OCI-M1 (cell line): ENCODE measurements at places on chromosomes 13 and 19.

- DNase-seq: peak; percentile 36
Observed at GRCh38 chr19:34363094-34363493, 1.9 kb upstream of the GPI start.

GRCh38 chr13:78680115-78680561 is 21.2 kb upstream of the OBI1 start:
- DNase-seq: no peak

DNA sequence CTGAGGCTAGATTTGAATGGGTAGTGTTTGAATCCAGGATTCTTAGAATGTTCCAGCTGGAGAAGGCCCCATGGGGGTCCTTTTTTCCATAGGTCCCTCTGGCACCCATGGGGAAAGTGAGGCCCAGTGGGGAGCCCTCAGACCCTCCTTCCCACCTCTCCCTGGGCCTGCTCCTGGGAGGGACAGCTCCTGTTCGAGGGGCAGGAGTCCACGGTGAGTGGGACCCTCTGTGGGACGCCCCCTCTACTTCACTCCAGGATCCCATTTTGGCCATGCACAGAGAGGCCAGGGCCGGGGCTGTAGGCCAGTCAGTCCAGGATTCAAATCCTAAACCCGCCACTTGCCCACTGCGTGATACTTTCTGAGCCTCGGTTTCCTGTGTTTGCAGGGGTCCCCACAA is 7.6 kb downstream of the MEF2B start:
- no peak for DNase-seq

DNA sequence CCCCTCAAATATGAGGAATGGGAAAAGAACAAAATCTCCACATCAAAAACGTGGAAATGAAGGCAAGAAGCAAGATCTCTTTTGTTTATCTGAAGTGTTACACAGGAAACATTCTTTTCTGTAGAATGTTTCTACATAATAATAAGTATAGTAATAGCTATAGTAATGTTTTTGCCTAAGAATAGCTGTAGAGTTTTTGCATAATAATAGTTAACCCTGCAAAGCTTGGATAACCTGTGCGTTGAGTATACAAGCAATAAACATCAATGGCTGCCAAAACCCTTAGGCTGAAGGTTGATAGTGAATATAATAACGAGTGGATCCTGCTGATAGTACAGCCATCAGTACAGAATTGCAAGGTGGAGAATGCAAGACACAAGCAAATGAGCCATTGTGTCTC is 11.1 kb upstream of the LILRA5 start:
- DNase-seq: no peak

- no peak for DNase-seq
Observed at GRCh38 chr13:40333226-40333625, 333.2 kb downstream of the FOXO1 start.

- DNase-seq: peak; percentile 18
Observed at GRCh38 chr13:25371158-25371874, 458 bp upstream of the ATP8A2 start.

DNA sequence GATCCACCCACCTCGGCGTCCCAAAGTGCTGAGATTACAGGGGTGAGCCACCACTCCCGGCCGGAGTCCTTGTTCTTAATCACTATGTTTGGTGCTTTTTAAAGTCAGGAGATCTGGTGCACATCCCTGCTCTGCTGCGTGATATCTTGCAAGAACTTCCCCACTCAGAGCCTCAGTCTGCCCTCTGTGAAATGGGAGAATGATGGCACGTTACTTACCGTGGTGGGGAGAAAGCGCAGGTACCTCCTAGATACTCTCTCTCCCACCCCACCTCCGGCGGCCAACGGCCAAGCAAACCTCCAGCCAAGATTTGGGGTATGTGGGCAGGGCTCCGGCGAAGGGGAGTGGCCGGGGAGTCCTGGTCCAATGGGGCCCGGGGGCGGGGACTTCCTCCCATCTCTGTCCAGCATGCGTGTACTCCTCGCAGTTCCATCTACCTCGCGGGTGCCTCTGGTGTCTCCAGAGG is at the start of gene RYR1:
Gene RYR1, plus strand, starts transcription at position 424 of the 466 bp plus-strand sequence. CDS start 139 bp downstream, outside the sequence.
- peak; percentile 16 for DNase-seq

- DNase-seq: no peak
Observed at GRCh38 chr13:107118506-107118905, 550.6 kb upstream of the ARGLU1 start.

- peak; percentile 92 for DNase-seq
Observed at GRCh38 chr19:1040476-1041271, 767 bp downstream of the ABCA7 start.

GRCh38 chr19:30304540-30304939 is 67.6 kb upstream of the ZNF536 start:
- DNase-seq: no peak

DNA sequence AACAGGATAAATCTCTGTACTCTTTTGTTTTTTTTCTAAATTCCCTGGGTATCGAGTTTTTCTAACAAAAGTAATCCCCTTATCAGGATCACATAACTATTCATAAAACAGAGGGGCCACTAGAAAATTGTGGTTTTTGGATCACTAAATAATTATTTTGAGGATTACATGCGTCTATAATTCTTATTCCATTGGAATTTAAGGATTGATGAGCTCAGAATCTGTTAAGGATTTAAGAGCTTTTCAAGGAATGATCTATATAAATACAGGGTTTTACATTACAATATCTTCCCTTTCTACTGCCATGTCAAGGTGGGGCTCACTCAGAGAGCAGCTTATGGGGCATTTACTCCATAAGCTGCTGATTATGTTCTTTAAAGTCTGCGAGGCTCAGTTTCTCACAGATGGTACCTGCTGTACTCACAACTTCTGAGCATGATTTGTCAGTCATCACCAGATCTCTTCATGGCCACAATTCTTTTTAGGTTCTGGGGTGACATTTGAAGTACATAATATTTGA is 449.8 kb downstream of the PCDH17 start:
- DNase-seq: no peak

- no peak for DNase-seq
Observed at GRCh38 chr19:34313188-34313587, 51.8 kb upstream of the GPI start.

DNA sequence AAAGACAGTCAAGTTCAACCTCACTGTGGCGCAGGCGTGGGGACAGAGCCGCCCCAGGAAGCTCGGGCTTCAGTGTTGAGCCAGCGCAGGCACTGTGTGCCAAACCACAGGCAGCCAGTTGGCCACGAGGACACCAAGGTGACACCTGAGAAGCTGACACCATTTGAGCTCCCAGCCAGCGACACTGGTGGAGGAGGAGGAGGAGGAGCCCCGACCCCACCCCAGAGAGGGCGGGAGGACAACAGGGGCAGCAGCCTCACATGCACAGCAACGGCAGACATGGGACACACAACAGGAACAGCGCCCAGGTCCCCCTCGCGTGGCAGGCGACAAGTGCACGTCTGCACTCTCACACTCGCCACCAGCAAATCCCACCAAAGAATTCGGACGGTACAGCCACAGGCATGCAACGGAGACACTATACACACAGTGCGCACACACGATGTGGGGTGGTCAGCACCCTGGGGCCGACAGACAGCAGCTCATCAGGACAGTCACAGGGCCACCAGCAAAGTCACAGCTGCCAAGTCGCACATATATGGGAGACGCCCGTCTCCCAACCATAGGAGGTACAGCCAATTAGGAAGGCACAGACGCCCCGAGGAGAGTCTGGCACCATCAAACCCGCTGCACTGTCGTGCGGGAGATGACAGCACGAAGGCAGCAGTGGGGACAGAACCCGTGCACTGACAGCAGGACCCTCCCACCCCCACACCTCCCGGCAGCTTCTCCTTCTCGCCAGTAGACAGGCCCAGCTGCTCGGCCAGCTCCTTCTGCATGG is 3.4 kb downstream of the EIF3G start:
- no peak for DNase-seq

- DNase-seq: peak; percentile 58
Observed at GRCh38 chr19:27966390-27966816, 1246.5 kb downstream of the UQCRFS1 start.

DNA sequence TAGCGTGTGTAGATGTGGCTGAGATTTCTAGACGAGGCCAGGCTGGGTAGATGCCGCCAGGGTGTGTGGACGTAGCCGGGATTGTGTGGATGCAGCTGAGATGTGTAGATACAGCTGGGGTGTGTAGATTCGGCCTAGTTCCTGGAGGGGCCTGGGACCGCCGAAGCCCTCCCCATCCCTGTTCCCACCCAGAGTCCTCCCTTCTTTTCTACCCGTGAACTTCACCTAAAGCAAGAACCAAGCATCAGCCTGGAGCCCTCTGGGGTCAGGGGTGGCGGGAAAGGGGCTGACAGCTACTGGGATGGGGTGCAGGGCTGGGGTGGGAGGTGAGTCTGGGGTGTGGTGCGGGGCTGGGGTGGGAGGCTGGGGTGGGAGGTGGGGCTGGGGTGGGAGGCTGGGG is 768 bp downstream of the TMPRSS9 start:
- no peak for DNase-seq

- no peak for DNase-seq
Observed at GRCh38 chr19:38713227-38713649, 31.0 kb downstream of the CAPN12 start.

- DNase-seq: no peak
Observed at GRCh38 chr13:49932066-49932465, 4.1 kb downstream of the SPRYD7 start.

DNA sequence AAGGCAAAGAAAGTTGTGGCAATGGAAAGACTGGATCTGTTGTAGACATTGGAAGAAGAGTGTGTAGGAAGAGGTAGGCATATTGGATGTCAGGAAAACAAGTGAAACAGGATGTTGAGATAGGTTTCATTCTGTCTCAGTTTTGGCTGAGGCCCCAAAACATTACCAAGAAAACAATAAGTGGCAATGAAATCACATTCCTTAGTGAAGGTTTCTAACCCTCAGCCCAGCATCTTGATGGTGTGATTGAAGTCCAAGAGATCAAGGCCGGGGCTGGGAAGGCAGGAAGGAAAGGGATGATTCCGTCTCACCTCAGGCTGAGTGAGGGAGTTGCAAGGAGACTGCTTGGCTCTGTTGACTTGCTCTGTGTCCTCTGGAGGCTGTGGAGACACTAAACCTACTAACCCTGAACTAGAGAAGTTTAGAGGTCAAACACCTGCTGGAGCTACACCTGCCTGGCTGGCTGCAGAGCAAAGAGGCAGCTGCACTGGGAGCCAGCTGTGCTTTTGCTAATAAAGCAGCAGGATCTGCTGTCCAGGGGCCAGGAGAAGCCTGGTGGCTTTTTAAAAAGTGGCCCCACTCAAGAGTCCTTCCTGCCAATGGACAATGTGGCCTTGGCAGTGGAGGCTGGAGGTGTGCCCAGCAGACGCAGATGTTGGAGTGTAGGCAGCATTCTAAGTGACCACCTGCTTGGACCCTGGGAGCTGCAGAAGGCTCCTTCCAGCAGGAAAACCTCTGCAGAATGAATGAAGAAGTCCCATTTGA is 53.6 kb downstream of the DGKH start:
- DNase-seq: no peak

DNA sequence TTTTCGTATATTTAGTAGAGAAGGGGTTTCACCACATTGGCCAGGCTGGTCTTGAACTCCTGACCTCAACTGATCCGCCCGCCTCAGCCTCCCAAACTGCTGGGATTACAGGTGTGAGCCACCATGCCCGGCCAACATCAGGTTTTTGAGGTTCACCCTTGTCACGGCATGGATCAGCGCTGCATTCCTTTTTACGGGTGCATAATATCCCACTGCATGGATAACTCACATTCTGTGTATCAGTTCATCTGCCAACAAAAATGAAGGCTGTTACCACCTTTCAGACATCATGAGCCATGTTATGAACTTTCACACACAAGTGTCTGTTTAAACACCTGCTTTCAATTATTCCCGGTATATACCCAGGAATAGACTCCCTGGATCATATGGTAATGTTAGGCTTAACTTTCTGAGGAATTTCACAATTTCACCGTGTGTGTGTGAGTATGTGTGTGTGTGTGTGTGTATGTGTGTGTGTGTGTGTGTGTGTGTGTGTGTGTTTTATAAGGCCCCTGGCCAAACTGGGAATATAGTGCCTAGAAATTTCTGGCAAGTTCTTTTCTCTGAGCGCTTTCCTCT is 52.2 kb downstream of the AP1M1 start:
- DNase-seq: no peak

DNA sequence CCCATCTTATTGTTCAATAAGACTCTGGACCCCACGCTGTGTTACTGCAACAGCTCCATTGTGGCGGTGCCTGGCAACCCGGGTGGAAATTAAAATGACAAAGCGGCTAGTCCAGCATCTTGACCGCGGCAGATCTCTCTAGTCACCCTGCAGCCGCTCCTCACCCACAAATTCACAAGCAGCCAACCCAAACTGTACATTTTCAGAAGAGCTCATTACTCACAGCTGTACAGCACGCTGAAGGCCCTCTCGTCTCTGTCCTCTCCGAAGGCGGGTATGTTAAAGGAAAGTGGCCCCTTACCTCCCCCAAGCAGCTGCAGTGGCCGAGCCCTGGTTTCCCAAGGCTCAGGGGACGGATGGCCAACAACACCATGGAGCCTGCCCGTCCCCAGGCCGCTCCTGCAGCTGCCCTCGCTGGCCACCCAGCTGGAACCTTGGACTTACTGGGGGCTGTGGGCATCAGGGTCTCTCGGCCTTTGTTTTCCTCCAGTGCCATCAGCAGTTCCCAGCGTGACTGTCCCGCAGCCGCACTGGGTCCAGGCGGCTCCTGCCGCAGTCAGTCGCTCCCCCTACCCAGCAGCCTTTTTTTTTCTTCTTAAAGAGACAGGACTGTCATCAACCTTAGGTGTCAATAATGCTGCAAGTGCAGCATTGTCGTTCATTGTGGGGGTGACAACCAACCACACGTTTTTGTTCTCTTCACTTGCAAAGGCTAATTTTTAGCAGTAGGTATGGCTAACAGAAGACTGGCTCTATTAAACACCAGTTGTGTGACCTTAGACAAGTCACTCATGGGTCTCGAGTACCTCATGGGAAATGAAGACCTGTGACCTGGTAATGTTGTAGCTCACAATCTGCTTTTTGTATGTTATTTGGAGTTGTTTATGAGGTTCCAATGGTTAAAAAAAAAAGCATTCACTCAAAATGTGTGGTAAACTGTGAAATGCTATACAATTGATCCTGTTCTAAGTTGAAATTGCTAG is at the start of gene SACS:
Gene SACS, minus strand, starts transcription at position 532 of the 983 bp plus-strand sequence. CDS start 22,463 bp downstream, outside the sequence.
- peak; percentile 2 for DNase-seq

DNA sequence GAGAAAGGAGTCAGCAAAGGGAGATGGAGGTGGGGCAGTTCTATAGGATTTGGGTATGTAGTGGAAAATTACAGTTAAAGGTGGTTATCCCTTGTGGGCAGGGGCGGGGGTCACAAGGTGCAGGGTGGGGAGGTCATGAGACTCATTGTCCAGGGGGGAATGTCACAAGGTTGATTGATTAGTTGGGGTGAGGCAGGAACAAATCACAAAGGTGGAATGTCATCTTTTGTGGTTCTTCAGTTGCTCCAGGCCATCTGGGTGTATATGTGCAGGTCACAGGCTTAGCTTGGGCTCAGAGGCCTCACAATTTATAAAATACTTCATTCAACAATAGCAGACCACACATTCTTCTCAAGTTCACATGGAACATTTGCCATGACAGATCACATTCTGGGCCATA is 109.6 kb downstream of the ATP11A start:
- DNase-seq: no peak

DNA sequence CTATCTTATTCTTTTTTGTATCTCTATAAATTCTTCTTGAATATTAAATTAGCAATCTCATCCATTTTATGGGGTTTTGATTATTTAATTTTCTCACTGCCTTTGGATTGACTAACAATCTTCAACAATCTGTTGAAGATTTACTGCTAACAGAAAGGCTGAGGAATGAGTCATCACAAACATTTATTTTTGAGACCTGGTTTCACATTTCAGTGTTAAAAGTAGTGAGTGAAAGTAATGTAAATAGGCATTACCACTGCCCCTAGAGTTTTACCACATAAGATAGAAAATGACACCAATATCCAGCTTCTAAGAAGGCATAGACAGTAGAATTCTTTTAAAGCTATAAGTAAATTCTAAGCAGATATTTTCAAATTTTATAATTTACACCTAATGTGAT is 472.8 kb downstream of the OLFM4 start:
- DNase-seq: peak; percentile 41
